ENCODE measurements at places on chromosomes 12 and 14. TPM values are rescaled to one million over a fixed set of nuclear protein-coding genes. Genes with fewer than 3 reads are reported as not detected.

Gene SSPN
- not detected for total RNA-seq

Gene C12orf60
- total RNA-seq, result not detected

Gene RAD9B
- total RNA-seq, result 1.5 TPM

Gene NFYB
- 11.2 TPM for total RNA-seq

Gene CNTN1
- total RNA-seq, result not detected

Gene MIP
- total RNA-seq, result not detected

Gene NANOG
- total RNA-seq, result not detected

Gene AKAP6
- 2.4 TPM for total RNA-seq

GRCh38 chr12:69059465-69060457 is 126.8 kb upstream of the CPM start:
- DNase-seq, result no peak

DNA sequence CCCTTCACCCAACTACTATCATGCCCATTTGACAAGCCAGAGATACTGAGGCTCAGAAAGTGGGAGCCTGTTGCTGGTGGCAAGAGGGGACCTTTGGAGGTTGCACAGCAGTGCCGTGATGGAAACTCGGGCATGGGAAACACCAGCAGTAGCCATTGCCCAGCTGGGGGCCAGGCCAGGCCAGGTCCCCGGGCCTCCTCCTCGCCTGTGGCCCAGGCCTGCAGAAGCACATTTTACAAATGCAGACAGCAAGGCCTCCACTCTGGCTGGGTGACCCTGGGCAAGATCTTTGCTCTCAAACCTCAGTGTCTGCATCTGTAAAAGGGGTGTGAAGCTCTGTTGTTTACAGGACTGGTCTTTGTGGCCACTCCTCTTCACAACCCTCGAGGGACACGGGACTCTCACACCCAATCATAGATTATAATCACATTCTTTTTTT is 4.5 kb upstream of the SH2B3 start:
- DNase-seq, result no peak

GRCh38 chr12:15272376-15272775 is 49.9 kb upstream of the PTPRO start:
- DNase-seq, result no peak

- DNase-seq, result no peak
Measured at GRCh38 chr12:44431647-44432343, 444.3 kb downstream of the NELL2 start.

GRCh38 chr12:114820796-114821195 is 136.8 kb upstream of the TBX3 start:
- no peak for DNase-seq

- DNase-seq, result no peak
Measured at GRCh38 chr12:63302941-63303536, 152.0 kb upstream of the AVPR1A start.

DNA sequence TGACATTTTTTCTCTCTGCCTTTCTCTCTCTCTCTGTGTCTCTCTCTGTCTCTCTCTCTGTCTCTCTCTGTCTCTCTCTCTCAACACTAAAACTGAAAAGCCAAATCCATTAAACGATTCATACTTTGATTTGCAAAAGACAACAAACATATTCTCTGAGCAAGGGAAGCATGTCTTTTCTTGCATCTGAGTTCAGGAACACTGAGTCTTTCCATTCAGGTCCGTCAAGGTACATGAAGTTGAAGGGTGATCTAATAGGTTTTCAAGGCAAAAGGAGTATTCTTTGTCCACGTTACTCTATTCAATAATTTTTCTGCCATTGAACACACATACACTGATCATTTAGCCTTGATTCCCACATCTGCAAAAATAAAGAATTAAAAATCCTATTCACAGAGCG is 900.9 kb downstream of the BCL11B start:
- no peak for DNase-seq

GRCh38 chr14:93031505-93032315 is 84.0 kb downstream of the ITPK1 start:
- no peak for DNase-seq

DNA sequence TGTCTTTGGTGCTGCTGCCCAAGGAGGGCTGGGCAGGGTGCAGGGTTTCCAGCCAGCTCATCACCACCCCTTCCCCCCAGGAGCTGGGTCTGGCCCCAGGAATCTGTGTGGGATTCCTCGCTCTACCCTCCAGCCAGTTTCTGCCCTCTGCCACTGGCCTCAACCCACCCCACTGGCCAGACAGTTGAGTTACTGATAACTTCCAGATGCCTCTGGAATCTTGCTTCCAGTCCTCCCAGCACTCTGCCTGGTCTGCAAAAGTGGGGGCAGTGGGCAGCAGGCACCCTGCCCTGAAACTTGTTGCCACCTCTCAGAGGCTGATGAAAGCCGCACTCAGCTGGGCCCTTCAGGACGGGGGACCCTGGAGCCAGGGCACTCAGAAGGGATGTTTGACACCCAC is 20.1 kb upstream of the TBX3 start:
- no peak for DNase-seq

DNA sequence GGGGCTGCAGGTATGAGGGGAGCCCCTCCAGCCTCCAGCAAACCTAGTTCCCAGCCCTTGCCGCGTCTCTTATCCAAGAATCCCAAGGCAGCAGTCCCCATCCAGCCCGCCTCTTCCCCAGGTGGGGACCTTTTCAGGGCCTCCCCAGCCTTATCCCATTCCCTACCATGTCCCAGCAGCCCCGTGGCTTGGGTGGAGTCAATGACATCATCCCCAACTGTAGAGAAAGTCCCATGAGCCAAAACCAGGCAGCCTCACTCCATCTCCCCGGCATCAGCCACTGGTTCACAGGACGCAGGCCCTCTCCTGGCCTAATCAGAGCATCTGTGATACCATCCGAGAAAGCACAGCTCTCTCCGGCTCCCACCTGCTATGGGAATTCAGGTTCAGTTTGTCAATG is 131.0 kb downstream of the NCOR2 start:
- no peak for DNase-seq

- DNase-seq, result no peak
Measured at GRCh38 chr12:94618995-94619695, 31.2 kb downstream of the TMCC3 start.

GRCh38 chr14:60178820-60179219 is 13.6 kb upstream of the DHRS7 start:
- DNase-seq, result no peak

- no peak for DNase-seq
Measured at GRCh38 chr12:122533856-122534255, 6.8 kb downstream of the KNTC1 start.
